Caudate nucleus (tissue), 63 donors: ENCODE measurements at places on chromosomes 4 and X.

GRCh38 chr4:78059524-78059889 lies 2.4 kb downstream of the FRAS1 start:
- peak; percentile 46 for DNase-seq

DNA sequence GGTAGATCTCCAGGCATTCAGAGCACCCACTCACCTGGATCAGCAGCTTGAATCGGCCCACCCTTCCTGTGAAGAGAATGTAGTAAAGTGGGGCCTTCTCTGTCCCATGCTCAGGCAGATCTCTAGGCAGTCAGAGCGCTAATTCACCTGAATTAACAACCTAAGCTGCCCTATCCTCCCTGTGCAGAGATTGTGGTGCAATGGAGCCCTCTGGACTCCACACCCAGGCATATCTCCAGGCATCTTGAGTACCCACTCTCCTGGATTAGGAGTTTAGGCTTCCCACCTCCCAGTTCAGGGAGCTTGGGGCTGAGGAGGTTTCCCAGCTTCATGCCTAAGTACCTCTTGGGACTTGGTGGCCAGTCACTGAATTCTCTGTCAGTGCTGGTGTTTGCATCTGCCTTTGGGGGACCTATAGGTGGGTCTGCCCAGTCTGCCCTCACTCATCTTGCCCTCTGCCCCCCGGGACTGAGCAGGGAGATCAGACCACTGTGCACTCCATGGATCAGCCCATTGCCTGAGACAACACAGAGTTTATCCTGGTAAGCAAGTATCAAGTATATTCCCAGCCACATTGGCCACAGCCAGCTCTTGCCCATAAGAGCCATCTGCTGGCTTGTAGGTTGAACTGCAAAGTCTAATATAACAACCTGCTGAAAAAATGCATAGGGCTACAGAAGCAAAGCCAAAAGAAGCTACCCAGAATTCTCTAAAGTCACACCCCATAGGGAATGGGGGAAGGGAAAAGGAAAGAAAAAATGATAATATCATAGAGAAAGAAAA lies 372.9 kb downstream of the KLHL13 start:
- no peak for DNase-seq

GRCh38 chr4:2058264-2059045 lies 672 bp upstream of the NAT8L start:
- DNase-seq: no peak

DNA sequence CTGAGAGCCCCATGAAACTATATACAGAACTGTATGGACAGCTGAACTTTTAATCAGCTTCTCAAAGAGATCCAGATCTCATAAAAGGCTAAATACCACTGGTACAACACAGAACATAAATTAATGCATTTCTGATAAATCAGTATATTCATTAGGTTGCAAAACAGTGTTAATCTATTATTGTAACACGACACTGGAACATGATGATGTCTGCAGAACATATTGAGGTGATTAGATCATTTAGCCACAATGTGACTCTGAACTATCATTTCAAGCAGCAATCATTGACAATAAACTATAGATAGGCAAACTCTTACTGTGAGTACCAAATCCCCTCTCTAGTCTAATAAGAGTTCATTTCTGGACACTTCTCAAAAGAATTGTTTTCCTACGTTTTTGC lies 50.3 kb downstream of the GASK1B start:
- DNase-seq: no peak

DNA sequence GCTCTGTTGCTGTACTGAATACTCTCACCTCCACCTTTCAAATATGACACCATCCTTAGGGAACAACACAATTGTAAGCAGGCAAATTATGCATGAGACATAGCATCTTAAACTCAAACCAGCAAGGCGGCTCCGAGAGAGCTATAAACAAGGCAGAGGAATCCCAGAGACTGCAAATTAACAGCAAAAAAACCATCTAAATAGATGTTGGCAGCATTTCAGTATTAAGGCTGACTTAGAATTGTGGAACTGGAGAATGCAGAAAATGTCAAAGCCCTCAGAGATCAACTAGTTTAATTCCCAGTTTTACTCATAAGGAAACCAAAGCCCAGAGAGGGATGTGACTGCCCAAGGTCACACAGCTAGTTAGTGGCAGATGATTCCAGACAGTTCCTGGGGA lies 37.2 kb upstream of the SPANXC start:
- DNase-seq: no peak

DNA sequence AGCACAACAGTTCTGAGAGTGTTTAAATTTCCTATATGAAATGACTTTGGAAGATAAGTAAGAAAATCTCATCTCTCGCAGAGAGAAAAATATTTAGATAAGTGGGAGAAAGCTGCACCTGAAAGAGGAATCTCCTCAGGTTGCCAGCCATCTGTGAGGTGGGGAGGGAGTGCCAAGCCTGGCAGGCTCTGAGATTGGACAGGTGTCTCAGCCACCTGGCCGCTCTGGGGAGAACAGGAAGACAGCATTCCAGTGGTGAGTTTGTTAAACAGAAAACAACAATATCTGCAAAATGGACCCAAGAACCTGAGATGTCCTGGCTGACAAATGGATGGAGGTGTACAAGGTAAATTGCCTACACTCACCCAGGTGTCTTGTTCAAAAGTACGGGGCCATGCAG lies 31.3 kb downstream of the EMCN start:
- no peak for DNase-seq

DNA sequence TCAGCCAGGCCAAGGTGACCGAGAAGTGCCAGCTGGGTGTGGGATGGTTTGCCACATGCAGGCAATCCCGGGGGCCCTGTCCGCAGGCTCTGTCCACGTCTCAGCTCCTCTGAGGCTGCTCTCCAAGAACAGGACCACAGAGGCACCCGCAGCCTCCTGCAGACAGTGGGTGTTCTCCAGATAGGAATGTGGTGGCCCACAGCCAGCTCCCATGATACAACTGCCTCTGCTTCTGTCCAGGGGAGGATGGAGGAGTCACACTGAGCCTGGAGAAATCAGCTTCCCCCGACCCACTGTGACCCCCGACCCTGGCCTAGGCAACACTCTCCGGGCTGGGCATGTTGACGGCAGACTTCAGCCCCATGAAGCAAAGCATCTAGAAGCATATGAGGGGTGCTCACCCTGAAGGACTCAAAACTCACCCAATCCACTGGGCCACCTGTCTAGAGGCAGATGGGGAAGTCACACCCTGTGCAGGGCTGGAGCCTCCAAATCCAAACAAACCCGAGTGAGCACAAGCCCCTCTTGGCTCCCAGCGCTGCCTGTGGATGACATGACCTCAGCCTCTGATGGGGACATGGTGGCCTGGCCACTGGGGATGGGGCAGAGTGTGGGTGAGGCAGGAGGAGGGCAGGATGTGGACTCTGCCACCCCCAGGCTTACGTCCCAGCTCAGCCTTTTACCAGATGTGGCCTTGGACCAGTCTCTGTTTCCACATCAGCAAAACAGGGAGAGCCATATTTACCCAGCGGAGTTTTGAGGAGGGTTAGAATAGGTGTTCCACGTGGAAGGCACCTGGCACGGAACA lies 102.3 kb downstream of the PSAPL1 start:
- DNase-seq: no peak

GRCh38 chrX:44903830-44904530 lies 31.0 kb downstream of the KDM6A start:
- no peak for DNase-seq

- DNase-seq: no peak
Observed at GRCh38 chr4:11529625-11530201, 101.0 kb upstream of the HS3ST1 start.

DNA sequence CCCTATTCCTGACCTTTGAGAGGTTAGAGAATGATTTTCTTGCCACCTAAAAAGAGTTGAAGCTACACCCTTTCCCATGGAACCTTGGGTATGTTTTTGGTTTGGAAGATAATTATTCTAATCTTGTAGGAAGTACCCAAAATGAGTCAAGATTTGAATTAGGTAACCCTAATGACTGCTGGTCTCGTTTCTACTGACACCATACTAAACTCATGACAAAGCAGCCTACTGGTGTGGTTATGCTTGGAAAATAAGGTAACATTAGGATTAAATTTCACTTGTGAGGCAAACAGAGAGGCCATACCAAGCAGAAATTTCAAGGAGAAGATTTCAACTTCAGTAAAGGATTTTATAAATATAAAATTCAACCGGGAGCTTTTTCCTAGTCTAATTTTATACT lies 107.9 kb downstream of the FBXW7 start:
- no peak for DNase-seq

DNA sequence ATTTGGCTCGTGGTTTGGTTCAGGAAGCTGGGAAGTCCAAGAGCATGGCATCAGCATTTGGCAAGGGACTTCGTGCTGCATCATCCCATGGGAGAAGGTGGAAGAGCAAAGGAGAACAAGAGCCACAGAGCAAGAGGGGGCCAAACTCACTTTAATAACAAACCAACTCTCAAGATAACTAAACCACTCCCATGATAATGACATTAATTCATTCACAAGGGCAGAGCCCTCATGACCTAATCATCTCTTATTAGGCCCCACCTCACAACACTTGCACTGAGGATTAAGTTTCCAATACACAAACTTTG lies 113.4 kb upstream of the ATXN3L start:
- DNase-seq: no peak

- DNase-seq: no peak
Observed at GRCh38 chr4:112896609-112897190, 152.8 kb upstream of the ANK2 start.

DNA sequence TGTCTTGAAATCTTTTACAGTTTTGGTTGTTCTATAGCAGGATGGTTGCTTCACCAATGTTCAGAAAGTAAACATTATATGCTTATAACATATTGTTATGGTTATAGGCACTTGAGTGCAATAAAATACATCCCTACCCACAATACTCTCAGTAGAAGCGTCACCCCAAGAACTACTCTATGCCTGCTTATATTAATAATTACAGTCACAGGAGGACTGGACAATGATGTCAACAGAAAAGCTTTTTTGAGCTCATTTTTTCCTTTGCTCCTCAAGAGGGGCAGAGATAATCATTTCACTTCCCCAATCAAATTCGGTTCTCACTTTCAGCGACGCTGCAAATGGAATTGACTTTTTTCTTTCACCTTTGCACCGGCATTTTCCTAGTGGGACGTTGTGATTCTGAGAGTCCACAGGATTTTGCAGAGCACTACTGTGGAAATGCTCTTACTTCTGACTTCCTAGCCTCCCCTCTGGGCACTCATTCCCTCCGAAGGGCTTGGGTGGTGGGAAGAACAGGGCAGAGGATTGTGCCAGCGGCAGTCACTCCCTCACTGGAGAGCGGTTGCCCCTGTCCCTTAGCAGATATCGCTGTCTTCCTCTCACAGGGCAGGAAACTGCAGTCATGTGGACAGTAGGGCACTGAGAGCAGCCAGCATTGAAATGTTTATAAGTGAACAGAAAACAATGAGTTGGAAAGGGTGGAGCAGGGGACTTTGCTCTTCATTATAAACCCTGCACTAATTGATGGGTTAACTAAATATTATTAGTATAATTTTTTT lies 24.9 kb upstream of the SGMS2 start:
- DNase-seq: no peak

GRCh38 chrX:102651242-102652011 lies at the start of gene GPRASP1:
GPRASP1 (plus strand) TSS chrX:102651483; CDS start chrX:102653914, 2,431 bp downstream.
- DNase-seq: peak; percentile 48

- no peak for DNase-seq
Observed at GRCh38 chr4:1851160-1851559, 4.8 kb downstream of the LETM1 start.

DNA sequence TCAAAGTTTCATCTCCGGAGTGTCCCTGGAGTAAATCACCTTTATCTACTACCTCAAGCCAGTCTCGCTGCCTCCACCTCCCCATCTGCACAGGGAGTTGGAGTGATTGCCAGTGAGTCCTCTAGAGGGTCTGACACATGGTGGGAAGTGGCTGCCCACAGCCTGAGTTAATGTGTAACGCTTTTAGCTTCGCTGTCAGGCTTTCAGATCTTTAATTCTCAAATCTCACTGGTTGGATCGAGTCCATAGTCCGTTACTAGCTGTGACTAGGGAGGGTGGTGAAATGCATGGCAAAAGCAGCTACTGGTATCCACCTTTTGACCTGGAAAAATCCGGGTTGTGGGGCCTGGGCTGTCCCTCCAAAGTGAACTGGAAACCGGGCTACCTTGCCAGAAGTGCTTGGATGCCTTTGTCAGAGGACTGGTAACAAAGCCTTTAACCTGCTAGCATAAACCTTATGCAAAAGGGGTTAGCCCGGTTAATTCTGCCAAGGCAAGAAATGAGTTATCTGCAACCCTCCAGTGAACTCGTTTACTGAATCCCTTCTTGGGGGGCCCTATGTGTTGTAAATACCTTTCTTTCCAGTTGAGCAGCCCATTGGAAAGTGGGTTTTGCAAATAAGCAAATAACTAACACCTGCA lies 5.1 kb upstream of the WDR1 start:
- DNase-seq: no peak

- DNase-seq: no peak
Observed at GRCh38 chrX:69457756-69458155, 46.4 kb upstream of the NALF2 start.

GRCh38 chr4:128766781-128767180 lies 42.7 kb upstream of the JADE1 start:
- DNase-seq: no peak
